ENCODE measurements at places on chromosomes 7 and 10.
A peak's percentile ranks its signal among the peaks of the same experiment; 100 is the strongest.

- peaks cover 10% of the 10 kb centered on the region for H3K4me1 ChIP-seq
- no peak for DNase-seq
- no peaks in the 10 kb centered on the region for H3K36me3 ChIP-seq
- H3K27ac ChIP-seq, result no peak overlapping the region
- H3K4me3 ChIP-seq, result no peak overlapping the region
Measured at GRCh38 chr7:139918480-139918879, 89.4 kb downstream of the TBXAS1 start.

DNA sequence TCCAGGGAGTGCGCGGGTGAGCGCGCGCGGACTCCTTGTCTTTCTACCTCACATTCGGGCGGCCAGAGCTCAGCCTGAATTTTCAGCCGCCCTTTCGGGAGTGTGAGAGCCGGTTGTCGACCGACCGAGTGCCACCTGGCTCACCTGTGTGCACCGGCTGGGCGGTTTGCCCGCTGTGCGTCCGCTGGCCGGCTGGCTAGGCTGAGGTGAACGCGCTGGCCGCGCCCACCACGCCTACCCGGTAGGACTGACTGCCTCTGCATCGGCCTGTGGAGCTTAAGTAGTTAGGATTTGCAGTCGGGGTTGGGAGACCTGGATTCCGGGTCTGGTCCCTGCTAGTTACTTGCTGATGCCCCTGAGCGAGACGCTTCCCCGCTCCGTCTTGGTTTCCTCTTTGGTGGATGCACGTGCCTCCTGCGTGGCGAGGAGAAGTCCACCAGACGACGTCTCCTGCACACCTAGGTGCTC is 553 bp downstream of the TSPAN15 start:
- DNase-seq, result peak; percentile 84
- H3K27me3 ChIP-seq, result peaks cover 27% of the 10 kb centered on the region
- no peaks in the 10 kb centered on the region for H3K36me3 ChIP-seq
- H3K4me1 ChIP-seq, result no peaks in the 10 kb centered on the region

DNA sequence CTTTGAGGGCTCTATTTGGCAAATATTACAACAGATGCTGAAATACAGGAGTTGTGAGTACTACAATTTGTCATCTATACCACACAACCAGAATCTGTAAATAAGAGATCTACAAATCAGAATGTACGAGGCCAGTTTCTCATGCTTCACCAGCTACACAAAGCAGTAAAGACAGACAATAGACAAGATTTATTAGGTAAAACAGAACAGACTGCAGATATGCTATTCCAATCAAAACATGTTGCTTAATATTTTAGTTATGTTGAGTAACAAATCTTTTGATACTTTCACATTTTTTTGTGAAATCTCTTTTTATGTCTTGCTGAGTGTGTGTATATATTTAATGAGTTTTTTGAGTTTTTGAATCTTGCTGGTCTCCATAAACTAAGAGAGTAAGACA is 109.1 kb downstream of the CHCHD3 start:
- H3K36me3 ChIP-seq, result peaks cover 18% of the 10 kb centered on the region
- no peak overlapping the region for H3K27ac ChIP-seq
- no peaks in the 10 kb centered on the region for H3K27me3 ChIP-seq
- no peak for DNase-seq

DNA sequence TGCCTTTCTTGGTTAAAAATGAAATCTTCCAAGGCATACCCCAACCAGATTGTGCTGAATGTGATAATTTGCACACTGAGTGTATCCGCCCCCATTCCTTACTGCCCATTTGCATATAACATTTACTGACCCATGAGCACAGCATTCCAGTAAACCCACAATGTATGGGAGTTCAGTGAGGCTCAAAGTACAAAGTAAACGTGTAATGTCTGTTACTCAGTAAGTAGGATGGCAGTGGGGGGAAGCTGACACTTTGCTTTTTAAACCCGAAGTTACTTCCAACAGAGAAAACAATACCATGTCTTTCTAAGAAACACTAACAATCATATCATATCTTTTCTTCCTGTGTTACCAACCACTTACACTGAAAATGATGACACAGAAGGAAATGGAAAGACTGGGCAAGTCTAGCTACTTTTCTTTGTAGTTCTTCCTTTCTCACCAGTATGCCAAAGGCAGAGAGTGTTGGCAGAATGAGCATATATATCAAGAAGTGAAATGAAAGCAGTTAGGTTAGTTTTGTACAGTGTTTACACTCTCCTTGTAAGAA is 27.1 kb upstream of the SOSTDC1 start:
- H3K4me1 ChIP-seq, result peaks cover 18% of the 10 kb centered on the region
- H3K4me3 ChIP-seq, result no peak overlapping the region
- DNase-seq, result no peak
- no peaks in the 10 kb centered on the region for H3K36me3 ChIP-seq
- H3K27ac ChIP-seq, result peak overlapping the region; percentile 78

- DNase-seq, result no peak
- no peaks in the 10 kb centered on the region for H3K36me3 ChIP-seq
- H3K4me3 ChIP-seq, result no peak overlapping the region
- H3K4me1 ChIP-seq, result no peaks in the 10 kb centered on the region
Measured at GRCh38 chr10:91313-91712, 42.2 kb upstream of the TUBB8 start.

DNA sequence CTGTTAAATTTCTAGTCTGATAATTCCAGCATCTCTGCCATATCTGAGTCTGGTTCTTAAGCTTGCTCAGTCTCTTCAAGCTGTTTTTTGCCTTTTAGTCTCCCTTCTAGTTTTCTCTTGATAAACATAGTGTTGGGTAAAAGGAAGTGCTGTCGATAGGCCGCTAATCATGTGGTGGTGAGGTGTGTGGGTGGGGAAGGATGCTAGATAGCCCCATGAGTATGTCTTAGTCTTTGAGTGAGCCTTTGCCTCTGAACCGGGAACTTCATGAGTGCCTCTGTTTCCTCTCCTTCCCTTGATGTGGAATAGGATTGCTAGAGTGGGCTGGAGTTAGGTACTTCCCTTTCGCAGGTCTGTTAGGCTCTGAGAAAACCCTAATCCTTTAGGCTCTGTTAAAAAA is 441.8 kb downstream of the INHBA start:
- DNase-seq, result no peak
- H3K36me3 ChIP-seq, result no peaks in the 10 kb centered on the region
- H3K27ac ChIP-seq, result no peak overlapping the region
- H3K4me3 ChIP-seq, result no peak overlapping the region
- H3K4me1 ChIP-seq, result no peaks in the 10 kb centered on the region

DNA sequence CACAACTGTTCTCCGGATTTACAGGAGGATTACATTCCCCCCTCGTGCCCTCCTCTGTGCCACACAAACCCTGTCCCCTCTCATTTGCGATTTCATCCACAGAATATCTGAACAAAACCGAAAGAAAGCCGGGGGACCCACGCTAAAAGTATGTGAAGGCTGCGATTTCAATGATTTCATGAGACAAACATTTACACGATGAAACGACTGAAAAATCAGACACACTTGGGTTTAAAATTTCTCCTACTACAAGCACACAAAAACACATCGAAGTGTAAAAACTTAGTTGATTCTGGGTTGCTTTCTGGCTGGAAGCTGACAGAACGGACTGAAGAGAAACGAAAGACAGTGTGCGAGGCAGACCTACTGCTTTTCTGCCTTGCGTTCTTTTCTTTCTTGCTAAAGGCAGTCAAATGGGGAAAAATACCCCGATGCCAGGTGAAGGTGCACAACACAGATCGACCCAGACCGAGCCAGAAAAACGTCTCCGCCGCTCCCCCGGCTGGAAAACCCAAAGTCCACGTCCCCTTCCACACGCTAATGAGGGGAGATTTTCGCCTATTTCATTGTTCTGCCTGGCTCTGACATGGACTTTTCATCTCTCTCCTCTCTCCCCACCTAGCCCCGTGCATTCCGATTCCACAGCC is 1.2 kb downstream of the HIPK2 start:
- H3K36me3 ChIP-seq, result peaks cover 19% of the 10 kb centered on the region
- H3K27ac ChIP-seq, result peak overlapping the region; percentile 56
- H3K4me1 ChIP-seq, result peaks cover 5% of the 10 kb centered on the region
- peak overlapping the region; percentile 97 for H3K4me3 ChIP-seq
- H3K27me3 ChIP-seq, result peaks cover 15% of the 10 kb centered on the region
- DNase-seq, result peak; percentile 61

DNA sequence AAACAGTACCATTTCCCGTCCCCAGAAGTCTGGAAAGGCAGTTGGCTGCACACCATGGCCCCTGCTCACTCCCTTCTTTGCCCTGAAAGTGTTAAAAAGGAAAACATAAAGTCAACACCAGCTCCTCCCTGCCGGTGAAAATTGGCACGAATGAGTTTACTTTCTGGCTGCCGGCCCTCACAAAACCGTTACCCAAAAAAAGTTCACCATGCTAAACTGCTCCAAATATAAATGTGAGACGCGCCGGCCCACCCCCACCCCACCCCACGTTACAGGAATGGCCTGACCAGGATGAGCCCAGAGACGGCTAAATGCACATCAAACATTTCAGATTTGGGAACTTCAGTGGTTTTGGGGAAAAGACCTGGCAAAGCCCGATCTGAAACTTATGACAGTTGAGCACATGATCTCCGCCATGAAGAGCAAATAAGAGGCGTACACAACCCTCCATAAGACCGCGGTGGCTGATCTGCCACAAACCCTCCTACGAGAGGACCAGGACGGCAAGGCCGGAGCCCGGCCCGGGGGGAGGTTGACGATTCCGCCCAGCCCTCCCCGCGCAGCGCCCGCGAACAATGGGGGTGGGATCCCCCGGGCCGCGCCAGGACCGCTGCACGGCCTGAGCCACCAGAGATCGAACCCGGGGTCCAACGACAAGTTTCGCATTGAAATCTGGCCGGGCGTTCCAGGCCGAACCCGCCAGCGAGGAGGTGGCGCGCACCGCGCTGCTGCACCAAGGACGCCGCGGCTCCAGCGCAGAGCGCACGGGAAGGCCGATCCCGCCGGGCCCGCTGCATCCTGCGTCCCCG is 952 bp downstream of the DIP2C start:
- no peaks in the 10 kb centered on the region for H3K36me3 ChIP-seq
- H3K27me3 ChIP-seq, result no peaks in the 10 kb centered on the region
- H3K4me1 ChIP-seq, result peaks cover 10% of the 10 kb centered on the region
- DNase-seq, result peak; percentile 81

DNA sequence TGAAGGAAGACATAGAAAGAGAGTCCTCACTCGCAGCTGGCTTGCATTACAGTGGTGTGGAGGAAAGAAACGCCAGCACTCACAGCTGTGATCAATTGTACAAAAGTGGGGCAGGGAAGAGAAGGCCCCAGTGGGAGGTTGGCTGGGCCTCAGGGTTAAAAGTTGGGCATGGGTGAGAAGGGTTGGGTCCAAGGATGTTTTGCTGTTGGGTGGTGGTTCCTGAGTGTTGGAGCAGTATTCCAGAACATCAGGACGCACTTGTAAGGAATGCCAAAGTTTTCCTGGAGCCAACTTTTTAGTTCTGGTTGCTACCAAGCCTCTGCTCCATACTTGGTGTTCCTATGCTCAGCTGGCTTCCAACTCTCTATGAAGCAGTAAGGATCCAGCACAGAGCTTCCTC is 55.4 kb upstream of the MKRN1 start:
- DNase-seq, result no peak
- no peaks in the 10 kb centered on the region for H3K4me1 ChIP-seq
- no peak overlapping the region for H3K27ac ChIP-seq
- no peaks in the 10 kb centered on the region for H3K27me3 ChIP-seq
- H3K36me3 ChIP-seq, result no peaks in the 10 kb centered on the region
- H3K4me3 ChIP-seq, result no peak overlapping the region

DNA sequence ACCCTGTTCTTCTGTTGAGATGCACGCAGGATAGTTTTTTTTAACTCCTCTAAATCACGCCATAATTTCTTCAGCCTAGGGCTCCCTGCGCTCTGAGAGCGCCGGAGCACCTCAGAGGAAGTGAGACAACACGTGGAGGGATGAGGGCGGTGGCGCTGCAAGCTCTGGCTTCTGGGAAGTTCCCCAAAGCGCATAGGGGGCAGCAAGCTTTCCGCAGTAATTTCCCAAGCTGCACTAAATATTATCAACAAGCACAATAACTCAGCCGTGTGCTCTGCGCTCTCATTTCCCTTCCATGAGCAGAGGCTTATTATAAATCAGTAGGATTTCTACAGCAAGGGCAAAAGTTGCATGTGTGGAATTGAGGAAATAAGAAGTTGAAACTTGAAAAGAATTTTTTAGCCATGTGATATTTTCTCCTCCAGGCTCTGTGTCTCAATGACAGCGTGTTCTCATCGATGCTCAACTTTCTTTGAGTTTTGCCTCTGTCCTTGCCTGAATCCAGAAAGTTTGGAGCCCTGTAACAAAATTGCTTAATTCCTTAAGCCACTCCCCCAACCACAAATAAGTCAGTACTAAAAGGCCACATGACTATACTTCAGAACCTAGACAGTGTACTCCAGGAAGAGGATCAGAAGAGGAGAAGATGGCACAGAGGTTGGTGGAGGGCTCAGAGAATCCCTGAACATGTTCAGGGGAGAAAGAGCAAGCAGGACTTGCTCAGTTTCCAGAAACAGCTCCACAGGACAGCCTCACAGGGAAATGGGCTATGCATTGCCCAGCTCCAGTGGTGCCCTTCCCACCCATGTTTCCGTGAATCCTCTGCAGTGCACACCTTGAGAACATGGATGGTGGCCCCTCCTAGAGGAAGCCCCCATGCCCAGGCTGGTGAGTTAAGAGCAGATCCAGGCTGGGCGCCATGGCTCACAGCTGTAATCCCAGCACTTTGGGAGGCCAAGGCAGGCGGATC is 221.5 kb upstream of the GHITM start:
- no peak overlapping the region for H3K27ac ChIP-seq
- H3K4me3 ChIP-seq, result no peak overlapping the region
- DNase-seq, result peak; percentile 79
- H3K36me3 ChIP-seq, result no peaks in the 10 kb centered on the region
- H3K4me1 ChIP-seq, result peaks cover 3% of the 10 kb centered on the region

- peaks cover 8% of the 10 kb centered on the region for H3K36me3 ChIP-seq
- no peak overlapping the region for H3K27ac ChIP-seq
- H3K27me3 ChIP-seq, result no peaks in the 10 kb centered on the region
- DNase-seq, result no peak
- H3K4me3 ChIP-seq, result no peak overlapping the region
- peaks cover 19% of the 10 kb centered on the region for H3K4me1 ChIP-seq
Measured at GRCh38 chr7:137961200-137962177, 40.4 kb downstream of the CREB3L2 start.

GRCh38 chr7:100575206-100575631 is 1.5 kb upstream of the SAP25 start:
- no peaks in the 10 kb centered on the region for H3K27me3 ChIP-seq
- H3K4me1 ChIP-seq, result peaks cover 4% of the 10 kb centered on the region
- peaks cover 18% of the 10 kb centered on the region for H3K36me3 ChIP-seq
- no peak overlapping the region for H3K4me3 ChIP-seq
- H3K27ac ChIP-seq, result no peak overlapping the region

DNA sequence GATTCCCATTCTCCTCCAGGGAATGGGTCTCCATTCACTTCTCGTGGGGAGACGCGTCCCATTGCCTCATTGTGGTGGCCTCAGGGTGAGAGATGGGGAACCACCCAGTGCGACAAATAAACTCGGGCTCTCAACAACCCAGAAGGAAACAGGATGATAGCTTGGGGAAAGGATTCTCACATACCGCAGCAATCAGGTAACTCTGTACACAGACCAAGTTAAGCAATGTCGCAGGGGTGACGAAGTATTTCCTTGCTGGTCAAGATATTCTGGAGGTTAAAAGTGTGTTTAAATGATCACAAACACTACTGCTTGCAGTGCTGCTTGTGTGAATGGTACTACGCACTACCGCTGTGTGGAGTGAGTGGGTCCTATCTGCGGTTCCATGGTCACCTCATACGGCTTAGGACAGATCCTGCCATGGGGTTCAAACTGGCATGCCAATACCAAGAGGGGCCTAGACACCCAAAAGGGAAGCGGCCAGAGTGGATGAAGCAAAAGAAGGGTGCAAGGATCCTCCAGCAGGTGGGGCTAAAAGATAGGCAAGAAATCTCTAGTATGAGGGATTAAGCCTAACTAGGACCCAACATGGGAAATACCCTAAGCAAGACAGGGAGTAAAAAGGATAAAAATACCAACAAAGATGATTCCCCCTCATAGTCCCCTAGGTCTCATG is 143.8 kb upstream of the TMEM106B start:
- no peak overlapping the region for H3K27ac ChIP-seq
- no peak overlapping the region for H3K4me3 ChIP-seq
- no peaks in the 10 kb centered on the region for H3K27me3 ChIP-seq
- no peaks in the 10 kb centered on the region for H3K36me3 ChIP-seq

All from endodermal cell (in vitro differentiated cells).